Activated T-cell treated with anti-CD3 and anti-CD28 coated beads for 24 hours (primary cell): ENCODE measurements at places on chromosomes 2 and 18.

- no peak for DNase-seq
These were observed 23.6 kb upstream of the SOS1 start for GRCh38 chr2:39144416-39144815.

DNA sequence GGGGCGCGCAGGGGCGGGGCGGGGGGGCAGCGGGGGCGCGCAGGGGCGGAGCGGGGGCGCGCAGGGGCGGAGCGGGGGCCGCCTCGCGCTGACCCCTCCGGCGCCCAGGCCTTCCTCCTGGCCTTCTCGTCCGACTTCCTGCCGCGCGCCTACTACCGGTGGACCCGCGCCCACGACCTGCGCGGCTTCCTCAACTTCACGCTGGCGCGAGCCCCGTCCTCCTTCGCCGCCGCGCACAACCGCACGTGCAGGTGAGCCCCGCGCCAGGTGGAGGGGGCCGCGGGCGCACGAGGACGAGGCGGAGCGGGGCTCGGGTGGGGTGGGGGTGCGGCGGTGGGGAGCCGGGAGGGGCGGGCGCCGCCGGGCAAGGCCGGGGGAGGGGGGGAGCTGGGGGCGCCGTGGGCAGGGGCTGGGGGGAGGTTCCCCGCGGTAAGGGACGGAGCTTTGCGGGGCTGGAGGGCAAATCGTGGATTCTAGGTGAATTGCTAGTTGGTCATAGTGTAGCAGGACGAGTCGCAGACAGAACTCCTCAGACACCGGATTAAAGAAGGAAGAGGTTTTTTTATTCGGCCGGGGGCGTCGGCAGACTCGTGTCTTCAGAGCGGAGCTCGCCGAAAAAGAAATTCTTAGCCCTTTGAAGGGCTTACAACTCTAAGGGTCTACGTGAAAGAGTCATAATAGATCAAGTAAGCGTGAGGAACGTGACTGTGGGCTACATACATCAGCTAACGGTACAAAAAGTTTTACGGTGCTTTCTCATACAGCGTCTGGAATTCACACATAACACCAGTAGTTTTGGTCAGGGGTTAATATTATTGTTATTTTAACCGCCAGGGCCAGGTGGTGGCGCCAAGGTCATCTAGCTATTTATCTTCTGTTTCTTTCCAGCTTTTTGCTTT, 29.9 kb downstream of the ANO7 start:
- DNase-seq: no peak

DNA sequence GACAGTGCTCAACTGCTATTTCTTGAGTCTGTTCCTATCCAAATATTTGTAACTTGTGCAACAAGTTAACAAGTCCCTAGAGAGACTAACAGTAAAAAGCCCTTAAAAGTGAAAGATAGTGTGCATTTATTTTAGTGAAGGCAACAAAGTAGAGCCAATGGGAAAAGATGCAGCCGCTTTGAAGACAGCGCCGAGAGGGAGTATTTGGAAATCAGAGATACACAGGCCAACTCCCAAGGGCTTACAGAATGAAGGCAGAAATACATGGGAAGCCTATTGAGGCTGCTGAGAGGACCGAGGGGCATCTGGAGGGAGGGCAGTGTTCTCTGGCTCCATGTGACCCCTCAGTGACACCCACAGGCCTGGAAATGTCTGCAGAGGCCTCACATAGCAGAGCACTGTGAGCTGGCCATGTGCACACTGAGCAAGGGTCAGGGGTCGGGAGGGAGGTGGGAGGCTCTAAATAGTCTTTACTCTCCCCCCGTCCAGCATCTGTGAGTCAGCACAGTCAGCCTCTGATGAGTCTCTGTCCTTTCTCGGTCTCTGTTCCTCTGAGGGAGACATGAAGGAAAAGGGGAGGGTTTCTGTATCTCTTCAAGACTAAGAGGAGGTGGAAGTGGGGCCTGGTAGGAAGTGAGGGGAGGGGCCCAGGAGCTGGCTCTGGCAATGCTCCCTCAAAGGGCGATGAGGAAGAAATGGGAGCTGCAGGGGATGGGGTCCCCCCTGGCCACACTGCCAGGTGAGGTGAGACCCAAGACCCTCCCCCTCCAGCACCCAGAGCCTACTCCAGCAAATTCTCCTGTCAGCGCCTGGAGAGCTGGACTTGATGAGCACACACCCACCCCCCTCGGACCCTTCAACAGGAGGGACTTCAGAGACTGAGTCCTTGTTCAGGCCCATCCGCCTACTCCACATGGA, 133.6 kb downstream of the SP3 start:
- DNase-seq: no peak

DNA sequence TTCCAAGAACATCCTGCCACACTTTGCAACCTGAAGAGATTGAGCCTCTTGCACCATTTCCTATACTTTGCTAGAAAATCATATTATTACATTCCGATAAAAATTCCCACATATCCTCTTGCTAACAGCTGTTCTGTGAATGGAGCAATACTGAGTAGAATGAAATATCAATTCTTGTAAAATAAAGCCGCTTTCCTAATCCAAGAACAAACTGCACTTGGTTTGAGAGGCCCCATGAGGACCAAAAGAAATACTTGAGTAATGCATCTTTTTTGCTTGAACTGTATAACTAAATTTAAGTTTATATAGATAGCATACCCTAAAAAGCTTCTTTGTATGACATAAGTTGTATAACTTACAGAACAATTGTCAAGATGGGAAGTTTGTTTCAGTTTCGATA, 632.4 kb upstream of the SLC8A1 start:
- DNase-seq: no peak

DNA sequence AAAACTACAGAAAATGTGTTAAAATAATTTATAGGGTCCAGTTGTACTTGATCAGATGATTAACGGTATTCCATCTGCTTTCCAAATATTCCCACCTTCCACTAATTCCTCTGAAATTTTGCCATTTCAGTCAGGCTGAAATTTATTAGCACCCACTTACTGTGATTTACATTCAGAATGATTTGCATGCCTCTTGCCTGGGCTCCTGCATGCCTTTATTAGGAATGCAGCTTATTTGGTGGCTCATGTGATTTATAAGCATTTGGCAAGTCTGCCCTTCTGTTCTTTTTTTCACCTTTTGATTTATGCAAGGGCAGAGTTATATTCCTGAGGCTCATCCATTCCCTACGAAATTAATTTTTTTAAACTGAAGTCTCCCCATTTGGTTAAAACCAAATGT, 1594.5 kb upstream of the PIK3C3 start:
- no peak for DNase-seq

GRCh38 chr2:197875763-197876162, 71.4 kb downstream of the PLCL1 start:
- DNase-seq: no peak

- DNase-seq: no peak
These were observed 67.3 kb downstream of the MYO5B start for GRCh38 chr18:50127516-50128210.

- DNase-seq: peak; percentile 59
These were observed 206.2 kb downstream of the ARL4C start for GRCh38 chr2:234290671-234291070.

- no peak for DNase-seq
These were observed 400 bp upstream of the PRLH start for GRCh38 chr2:237565974-237566373.

DNA sequence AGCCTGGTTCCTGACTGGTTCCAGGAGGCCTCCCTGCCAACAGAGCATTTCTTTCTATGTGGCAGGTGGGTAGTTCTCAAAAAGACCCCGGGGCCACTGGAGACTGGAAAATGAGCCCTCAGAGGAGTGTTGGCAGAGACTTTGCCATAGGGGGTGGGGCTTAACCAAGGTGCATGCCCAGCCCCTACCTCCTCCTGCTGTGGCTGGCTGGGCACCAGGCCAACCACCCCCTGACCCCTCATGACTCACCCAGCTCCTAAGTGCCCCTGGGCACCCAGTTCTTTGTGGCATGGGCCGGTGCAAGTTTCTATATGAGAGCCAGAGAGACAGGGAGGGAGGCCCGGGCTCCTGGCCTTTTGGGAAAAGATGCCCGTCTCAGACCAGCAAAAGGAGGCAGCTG, 98.2 kb upstream of the SMAD2 start:
- no peak for DNase-seq
